Activated CD8-positive, alpha-beta memory T cell treated with anti-CD3 and anti-CD28 coated beads for 1 hour (primary cell): ENCODE measurements at places on chromosomes 5 and 9.

GRCh38 chr9:134204991-134205578 lies 40.7 kb upstream of the RNU6ATAC start:
- no peak for DNase-seq

GRCh38 chr9:106479679-106480078 lies 383.3 kb upstream of the ZNF462 start:
- no peak for DNase-seq

- DNase-seq, result no peak
These were observed at the start of gene FSTL4 for GRCh38 chr5:133612249-133612860. TSS of gene FSTL4 (minus strand) at chr5:133612541.

DNA sequence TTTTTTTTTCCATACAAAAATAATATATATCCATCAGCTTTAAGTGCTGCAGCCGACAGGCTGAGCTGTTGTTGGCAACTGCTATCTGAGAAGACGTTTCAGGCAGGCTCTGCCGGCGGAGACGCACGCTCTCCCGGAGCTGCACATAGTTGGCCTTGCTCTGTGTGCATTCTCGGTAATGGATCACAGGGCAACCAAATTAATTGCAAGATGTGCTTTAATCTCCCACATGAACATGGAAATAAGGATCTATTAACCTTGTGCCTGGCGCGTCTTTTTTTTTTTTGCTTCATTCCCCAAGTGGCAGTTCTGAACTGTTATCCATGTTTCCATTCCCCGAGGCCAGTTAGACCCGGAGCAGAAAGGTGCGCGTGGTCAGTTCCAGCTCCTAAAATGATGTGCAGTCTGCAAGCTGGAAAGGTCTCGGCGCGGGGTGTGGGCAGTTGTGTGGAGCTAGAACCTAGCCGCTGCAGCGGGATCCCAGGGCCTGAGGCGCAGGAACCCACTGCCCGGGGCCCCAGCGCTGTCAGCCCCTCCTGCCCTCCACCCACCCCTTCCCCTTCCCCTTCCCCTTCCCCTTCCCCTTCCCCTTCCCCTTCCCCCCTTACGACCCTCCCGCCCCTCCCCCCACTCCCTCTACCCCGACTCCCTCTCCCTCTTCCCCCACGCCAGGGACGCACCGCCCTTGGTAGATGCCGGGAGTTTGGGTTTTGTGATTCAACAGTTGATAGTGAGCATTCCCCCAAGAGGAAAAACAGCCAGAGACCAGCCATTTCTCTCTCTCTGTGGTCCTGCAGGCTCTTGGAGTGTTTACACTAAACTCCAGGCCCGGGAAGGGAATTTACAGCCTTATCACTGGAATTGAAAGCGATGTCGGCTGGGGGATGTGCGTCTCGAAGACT lies 137.8 kb downstream of the CEP120 start:
- DNase-seq, result no peak

DNA sequence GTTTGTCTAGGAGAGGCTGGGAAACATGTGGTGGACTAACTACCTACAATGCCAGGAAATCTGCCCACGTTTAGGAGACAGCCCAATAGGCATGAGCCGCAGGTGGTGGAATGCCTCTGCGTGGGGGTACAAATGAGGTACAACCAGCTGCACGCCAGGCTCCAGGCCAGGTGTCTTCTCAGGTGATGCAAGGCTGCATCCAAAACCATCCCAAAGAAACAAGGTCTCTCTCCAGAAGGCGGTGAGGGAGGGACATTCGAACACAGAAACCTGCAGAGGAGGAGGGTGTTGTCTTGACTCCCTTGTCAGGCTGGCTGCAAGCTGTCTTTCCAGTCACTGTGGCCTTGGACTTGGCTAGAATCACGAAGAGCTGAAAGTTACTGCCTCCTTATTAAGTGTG lies 11.6 kb downstream of the ANKH start:
- no peak for DNase-seq

- DNase-seq, result no peak
These were observed 40.0 kb downstream of the PAPPA start for GRCh38 chr9:116193636-116194035.

DNA sequence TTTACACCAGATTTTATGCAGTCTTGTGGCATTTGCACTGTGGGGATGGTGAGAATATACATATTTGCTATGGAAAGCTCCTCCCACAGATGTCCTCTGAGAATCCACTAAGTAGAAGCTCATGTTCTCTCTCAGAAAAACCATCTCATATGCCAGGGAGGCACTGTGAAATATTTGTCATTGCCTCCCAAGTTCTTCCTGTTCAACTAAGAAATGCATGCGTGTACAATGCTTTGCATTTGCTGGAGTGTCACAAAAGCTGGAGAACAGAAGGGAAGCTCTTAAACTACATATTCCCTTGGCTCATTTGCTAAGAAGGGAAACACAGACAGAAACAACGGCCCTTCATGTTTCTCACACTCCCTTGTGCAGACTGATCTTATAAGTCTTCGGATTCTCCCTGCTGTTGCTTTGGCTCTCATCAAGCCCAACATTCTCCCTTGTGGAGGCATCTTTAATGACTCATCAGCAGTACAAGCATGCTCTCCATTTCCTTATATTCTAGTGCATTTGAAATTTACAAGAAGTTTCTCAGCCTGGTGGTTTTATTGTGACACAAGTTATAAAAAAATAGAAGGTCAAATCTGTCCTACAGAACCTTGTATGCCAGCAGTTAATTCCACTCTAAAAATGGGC lies 220.6 kb downstream of the TRIM36 start:
- no peak for DNase-seq

GRCh38 chr5:42912184-42912798 lies 100.6 kb upstream of the SELENOP start:
- peak; percentile 27 for DNase-seq

DNA sequence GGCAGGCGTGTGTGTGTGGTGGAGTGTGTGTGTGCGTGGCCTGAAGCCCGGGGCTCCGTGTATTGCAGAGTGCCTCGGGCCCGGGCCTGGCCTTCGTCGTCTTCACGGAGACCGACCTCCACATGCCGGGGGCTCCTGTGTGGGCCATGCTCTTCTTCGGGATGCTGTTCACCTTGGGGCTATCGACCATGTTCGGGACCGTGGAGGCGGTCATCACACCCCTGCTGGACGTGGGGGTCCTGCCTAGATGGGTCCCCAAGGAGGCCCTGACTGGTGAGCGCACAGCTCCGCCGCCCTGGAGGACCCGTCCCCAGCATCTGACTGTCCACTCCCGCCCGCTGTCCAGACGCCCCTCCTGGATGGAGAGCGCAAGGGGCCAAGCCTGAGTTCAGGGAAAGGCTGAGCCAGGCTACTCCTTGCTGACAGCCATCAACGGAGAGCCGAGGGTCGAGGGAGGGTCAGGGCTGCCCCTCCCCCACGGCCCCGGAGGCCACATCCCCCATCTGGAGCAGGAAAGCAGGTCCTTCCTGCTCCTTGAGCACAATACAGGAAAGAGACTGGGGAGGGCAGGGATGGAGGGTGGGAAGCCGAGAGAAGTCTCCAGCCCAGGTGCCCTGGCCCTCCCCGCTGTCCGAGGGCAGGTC lies 18.4 kb downstream of the SLC6A18 start:
- no peak for DNase-seq

- no peak for DNase-seq
These were observed 120.4 kb upstream of the FST start for GRCh38 chr5:53359916-53360517.

DNA sequence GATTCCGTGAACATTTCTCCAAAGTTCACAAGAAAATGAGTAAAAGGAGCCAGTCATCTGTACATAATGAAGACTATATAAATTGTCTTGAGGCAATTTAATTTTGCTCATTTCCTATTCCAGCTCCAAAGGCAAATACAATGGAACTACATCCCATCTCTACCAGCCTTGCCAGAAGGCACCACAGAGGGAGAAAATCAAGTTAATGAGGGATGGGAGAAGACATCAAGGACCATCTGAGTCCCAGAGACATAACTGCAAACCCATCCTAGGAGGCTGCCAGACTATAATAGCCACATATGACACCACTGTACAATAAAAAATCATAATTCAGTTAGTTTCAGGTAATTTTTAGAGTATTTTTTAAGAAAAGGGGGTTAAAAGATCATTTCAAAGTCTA lies 136.3 kb upstream of the RGMB start:
- DNase-seq, result no peak

DNA sequence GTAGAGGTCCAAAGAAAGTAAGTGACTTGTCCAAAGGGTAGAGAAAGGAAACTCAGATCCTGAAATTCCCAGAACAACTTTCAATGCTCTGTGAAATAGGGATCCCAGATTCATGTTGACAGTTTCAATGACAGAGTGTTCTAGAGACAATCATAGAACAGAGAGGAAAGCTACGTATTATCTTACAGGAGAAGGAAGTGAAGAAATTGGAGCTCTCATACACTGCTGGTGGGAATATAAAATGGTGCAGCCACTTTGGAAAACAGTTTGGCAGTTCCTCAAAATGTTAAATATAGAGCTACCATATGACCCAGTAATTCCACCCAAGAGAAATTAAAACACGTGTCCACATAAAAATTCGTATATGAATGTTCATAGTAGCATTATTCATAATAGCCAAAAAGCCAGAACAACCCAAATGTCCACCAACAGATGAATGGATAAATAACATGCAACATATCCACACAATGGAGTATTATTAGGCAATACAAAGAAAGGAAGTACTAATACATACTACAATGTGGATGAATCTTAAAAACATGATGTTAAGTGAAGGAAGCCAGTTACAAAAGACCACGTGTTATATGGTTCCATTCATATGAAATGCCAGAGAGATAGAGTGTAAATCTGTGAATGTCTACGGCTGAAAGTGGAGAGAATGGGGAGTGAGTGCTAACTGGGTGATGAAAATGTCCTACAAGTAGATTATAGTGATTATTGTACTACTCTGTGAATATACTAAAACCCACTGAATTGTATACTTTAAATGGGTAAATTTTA lies 197.1 kb downstream of the NTRK2 start:
- DNase-seq, result no peak

- DNase-seq, result no peak
These were observed 96.2 kb downstream of the TSSK1B start for GRCh38 chr5:113338628-113339027.

DNA sequence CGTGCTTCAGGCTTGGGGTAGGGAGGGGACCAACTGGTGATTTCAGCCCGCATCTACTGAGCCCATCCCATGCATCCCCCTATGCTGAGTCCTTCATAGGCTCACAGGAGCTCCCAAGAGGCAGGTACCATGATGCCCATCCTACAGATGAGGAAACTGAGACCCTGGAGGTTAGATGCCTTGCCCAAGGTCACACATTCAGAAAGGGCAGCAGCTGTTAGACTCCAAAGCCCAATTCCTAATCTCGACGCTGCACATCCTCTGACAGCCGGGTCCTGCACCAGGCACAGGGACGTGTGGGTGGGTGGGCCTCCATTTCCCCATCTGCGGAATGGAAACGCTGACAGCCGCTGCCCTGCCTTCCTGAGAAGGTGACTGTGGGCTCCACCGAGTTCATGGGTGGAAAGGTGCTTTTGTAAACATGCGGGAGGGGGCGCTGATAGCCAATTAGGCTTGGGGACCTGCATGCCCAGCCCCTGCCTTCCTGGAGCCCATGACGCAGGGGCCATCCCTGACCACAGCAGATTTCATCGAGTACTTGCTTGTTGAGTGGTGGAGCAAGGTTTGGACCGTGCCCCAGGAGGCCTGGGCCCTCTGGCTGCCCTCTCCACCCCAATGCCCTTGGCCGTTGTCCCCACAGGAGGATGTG lies 2.2 kb downstream of the DNM1 start:
- no peak for DNase-seq

- DNase-seq, result no peak
These were observed 33.8 kb downstream of the RCL1 start for GRCh38 chr9:4826417-4827166.

- DNase-seq, result no peak
These were observed 24.3 kb upstream of the ENHO start for GRCh38 chr9:34546834-34547827.

DNA sequence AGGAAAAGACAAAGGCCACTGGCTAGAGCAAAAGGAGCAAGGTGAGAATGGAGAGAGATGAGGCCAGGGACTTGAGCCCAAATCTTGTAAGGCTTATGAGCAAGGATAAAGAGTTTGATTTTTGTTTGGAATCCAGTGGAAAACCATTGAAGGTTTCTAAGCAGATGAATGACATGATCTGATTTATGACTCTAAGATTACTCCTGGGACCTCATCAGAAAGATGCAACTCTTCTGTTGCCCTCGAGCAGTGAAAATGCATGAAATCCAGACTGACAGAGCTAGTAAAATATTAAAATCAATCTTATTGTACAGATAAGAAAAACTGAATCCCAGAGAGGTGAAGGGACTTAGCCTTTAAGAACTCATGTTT lies 677 bp downstream of the MFAP3 start:
- no peak for DNase-seq
